Cardiac muscle cell (in vitro differentiated cells and primary cell): ENCODE measurements at places on chromosomes 13 and 19.

GRCh38 chr19:55384131-55384919 is at the start of gene TMEM238:
TMEM238 (minus strand) TSS chr19:55384292; CDS start chr19:55384259, 33 bp downstream.
- DNase-seq = no peak
- H3K4me1 ChIP-seq = peaks cover 20% of the 10 kb centered on the region
- H3K27me3 ChIP-seq = no peaks in the 10 kb centered on the region
- H3K4me3 ChIP-seq = peak within 1 kb of the TSS; percentile 89

DNA sequence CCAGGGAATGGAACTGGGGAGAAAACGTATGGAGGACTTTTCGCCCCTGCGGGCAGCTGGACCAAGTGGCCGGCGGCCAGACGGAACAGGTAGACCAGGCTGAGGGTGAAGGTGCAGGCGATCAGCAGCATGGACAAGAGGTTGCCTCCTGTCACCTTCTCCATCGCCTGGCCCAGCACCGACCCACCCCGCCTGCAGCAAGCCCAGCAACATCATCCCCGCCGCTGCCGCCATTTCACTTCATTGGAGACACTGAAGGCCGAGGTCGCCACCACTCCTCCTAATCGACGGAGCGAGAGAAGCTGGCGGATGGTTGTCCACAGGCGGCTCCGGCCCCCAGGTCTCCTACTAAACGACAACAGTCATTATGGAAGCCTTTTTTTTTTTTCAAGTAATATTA is 5.0 kb upstream of the SLC46A3 start:
- H3K4me1 ChIP-seq = peaks cover 6% of the 10 kb centered on the region
- H3K27ac ChIP-seq = no peak overlapping the region
- H3K36me3 ChIP-seq = no peaks in the 10 kb centered on the region
- H3K4me3 ChIP-seq = no peak overlapping the region
- no peaks in the 10 kb centered on the region for H3K27me3 ChIP-seq

- DNase-seq = no peak
- no peak overlapping the region for H3K4me3 ChIP-seq
- H3K36me3 ChIP-seq = no peaks in the 10 kb centered on the region
- no peaks in the 10 kb centered on the region for H3K27me3 ChIP-seq
Observed at GRCh38 chr13:21917086-21918015, 246.5 kb downstream of the FGF9 start.

DNA sequence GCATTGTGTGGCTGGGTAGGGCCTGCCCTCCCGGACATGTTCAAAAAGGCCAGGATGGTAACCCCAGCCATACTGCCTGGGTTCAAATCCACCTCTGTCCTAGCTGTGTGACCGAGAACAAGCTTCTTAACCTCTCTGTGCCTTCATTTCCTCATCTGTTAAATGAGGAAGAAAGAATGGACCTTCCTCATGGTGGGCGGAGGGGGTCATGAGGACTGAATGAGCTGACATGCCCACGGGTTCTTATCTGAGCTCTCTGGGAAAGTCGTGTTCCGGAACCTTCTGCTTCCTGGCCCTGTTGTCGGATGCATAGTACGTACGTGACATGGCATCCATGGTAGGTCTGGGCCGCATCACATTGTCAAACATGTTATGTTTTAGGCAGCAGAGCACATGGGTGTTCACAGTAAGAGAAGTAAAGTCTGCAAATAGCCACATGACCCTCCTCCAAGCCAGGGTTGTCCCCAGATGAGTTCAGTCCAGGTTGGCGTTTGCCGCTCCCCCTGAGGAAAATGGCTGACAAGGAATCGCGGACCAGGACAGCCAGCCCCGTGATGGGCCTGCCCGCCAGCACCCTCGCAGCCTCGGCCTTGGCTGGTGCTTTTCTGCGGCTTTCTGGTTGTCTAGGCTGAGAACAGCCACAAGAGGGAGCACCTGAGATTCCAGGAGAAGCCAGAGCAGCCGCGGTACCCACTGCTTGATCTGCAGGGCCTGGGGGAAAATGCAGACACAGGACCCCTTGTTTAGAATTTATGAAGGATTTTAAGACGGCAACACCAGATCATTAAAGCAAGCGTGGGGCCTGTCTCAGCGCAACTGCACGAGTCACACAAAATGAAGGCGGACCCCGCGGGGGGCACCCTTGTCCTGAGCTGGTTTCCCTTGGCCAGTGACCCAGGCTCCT is 2.4 kb upstream of the NTN5 start:
- no peak overlapping the region for H3K27ac ChIP-seq
- peak; percentile 86 for DNase-seq
- no peaks in the 10 kb centered on the region for H3K4me1 ChIP-seq
- no peaks in the 10 kb centered on the region for H3K27me3 ChIP-seq
- H3K4me3 ChIP-seq = no peak overlapping the region
- no peaks in the 10 kb centered on the region for H3K36me3 ChIP-seq

GRCh38 chr13:113207460-113207859 is 1.0 kb downstream of the PCID2 start:
- peak overlapping the region; percentile 81 for H3K4me3 ChIP-seq
- H3K36me3 ChIP-seq = peaks cover 3% of the 10 kb centered on the region
- peaks cover 38% of the 10 kb centered on the region for H3K4me1 ChIP-seq
- DNase-seq = no peak
- no peak overlapping the region for H3K27ac ChIP-seq
- no peaks in the 10 kb centered on the region for H3K27me3 ChIP-seq

DNA sequence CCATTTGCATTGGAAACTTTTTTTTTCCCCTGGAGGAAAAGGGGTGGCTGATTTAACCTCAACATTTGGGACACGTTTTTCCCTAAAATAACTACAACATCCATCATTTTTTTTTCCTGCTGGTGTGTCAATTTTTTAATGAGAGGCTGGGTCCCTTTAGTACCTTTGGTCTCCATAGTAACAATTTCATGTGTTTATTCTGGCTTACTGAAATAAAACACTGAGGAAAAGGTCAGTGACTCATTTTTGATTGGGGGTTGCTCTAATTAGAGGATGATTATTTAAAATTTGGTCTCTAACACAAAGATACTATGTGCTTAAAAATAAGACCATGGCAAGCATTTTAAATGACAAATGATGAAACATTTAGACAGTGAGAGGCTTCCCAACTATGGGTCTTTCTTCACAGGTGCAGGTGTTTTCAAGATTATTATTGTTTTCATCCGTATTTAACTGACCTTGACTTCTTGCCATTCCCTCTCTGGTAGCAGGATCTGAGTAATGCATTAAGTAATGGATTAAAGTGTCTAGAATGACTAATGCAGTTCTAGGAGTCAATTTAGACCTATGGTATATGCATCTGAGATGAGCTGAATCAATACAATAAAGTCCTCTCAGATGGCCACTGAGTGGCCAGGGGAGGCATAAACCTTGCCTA is 406.4 kb downstream of the KCNRG start:
- no peaks in the 10 kb centered on the region for H3K27me3 ChIP-seq
- peaks cover 22% of the 10 kb centered on the region for H3K4me1 ChIP-seq
- no peak overlapping the region for H3K27ac ChIP-seq
- H3K4me3 ChIP-seq = no peak overlapping the region
- no peaks in the 10 kb centered on the region for H3K36me3 ChIP-seq
- DNase-seq = no peak

- peak; percentile 10 for DNase-seq
- no peak overlapping the region for H3K27ac ChIP-seq
- H3K4me3 ChIP-seq = no peak overlapping the region
- H3K27me3 ChIP-seq = no peaks in the 10 kb centered on the region
- no peaks in the 10 kb centered on the region for H3K4me1 ChIP-seq
Observed at GRCh38 chr13:38900188-38900587, 90.4 kb downstream of the STOML3 start.

- peaks cover 21% of the 10 kb centered on the region for H3K36me3 ChIP-seq
- no peak for DNase-seq
- no peak overlapping the region for H3K4me3 ChIP-seq
Observed at GRCh38 chr19:13958043-13958442, 5.7 kb downstream of the DCAF15 start.

DNA sequence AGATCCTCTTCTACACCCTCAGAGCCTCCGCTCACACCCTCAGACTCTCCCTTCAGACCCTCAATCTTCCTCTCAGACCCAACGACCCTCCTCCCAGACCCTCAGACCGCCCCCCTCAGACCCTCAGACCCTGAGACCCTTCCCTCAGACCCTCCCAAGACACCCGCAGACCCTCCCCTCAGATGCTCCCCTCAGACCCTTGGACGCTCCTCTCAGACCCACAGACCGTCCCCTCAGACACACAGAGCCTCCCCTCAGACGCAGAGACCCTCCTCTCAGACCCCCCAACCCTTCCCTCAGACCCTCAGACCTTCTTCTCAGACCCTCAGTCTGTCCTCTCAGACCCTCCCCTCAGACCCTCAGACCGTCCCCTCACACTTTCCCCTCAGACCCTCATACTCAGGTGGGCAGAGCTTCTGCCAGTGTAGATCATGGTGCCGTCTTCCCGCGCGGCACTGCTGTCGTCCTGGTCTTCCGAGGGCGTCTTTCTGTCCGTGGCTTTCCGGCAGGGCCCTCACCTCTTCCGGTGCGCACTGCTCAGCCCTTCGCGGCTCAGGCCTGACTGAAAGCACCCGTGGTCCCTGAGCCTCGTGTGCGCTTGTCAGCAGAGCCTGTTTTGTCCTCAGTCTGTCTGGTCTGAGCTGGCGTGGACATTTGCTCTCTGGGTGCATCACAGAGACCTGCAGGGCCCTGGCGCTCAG is 18.9 kb upstream of the TFDP1 start:
- peaks cover 13% of the 10 kb centered on the region for H3K27me3 ChIP-seq
- no peak for DNase-seq
- H3K36me3 ChIP-seq = no peaks in the 10 kb centered on the region
- no peak overlapping the region for H3K4me3 ChIP-seq
- no peak overlapping the region for H3K27ac ChIP-seq
- H3K4me1 ChIP-seq = no peaks in the 10 kb centered on the region

DNA sequence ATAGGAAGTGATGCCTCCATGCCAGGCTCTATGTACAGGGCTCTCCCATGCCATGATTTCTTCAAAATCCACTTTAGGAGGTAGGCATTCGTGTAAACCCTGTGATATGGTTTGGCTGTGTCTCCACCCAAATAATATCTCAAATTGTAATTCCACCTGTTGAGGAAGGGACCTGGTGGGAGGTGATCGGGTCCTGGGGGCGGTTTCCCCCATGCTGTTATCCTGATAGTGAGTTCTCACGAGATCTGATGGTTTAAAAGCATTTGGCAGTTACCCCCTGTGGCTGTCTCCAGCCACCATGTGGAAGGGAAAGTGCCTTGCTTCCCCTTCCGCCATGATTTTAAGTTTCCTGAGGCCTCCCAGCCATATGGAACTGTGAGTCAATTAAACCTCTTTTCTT is 8.1 kb downstream of the SARS2 start:
- no peak for DNase-seq
- H3K27me3 ChIP-seq = no peaks in the 10 kb centered on the region
- H3K4me1 ChIP-seq = no peaks in the 10 kb centered on the region
- no peak overlapping the region for H3K27ac ChIP-seq
- H3K36me3 ChIP-seq = peaks cover 17% of the 10 kb centered on the region

DNA sequence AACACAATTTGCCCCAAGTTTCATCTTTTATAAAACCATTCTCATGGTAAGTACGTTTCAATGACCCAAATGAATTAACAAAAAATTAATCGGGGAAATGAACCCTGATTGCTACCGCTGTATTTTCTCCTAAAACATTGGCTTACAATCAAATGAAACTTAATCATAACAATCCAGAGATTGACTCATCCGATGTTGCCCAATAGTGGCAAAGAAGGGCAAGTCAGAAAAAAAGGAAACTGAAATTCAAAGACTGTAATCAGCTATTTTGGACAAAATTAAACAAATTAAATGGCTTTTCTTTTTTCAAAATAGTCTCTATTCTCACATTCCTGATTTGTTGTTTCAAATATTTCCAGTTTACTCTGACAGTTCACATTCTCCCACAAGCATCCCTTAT is 3.9 kb upstream of the ACOD1 start:
- no peaks in the 10 kb centered on the region for H3K36me3 ChIP-seq
- peak; percentile 70 for DNase-seq
- no peak overlapping the region for H3K4me3 ChIP-seq
- no peaks in the 10 kb centered on the region for H3K4me1 ChIP-seq

DNA sequence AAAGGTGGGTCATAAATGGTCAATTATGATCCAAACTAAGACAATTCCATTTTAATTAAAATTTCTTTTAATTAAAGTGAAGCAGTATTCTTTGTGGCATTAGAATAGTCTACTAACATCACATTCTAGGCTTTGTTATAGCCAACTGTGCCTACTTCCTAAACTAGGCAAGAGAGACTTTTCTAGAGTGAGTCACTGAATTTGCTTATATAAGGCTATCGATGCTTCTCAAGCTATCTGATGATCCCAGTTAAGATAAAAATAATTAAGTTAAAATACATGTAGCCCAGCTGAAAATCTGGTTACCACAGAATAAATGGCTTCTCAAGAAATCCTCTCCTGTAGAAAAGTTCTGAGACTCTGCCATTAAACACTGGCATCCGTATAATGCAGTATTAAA is 12.5 kb downstream of the ANKRD10 start:
- peaks cover 34% of the 10 kb centered on the region for H3K36me3 ChIP-seq
- H3K27ac ChIP-seq = no peak overlapping the region
- H3K4me1 ChIP-seq = no peaks in the 10 kb centered on the region
- no peak for DNase-seq
- no peak overlapping the region for H3K4me3 ChIP-seq

GRCh38 chr19:917323-918151 is at the start of gene KISS1R:
KISS1R (plus strand) TSS chr19:917333; CDS start chr19:917503, 170 bp downstream.
- peaks cover 54% of the 10 kb centered on the region for H3K27me3 ChIP-seq
- DNase-seq = no peak
- no peak within 1 kb of the TSS for H3K27ac ChIP-seq
- peak within 1 kb of the TSS; percentile 30 for H3K4me3 ChIP-seq
- H3K4me1 ChIP-seq = no peaks in the 10 kb centered on the region

DNA sequence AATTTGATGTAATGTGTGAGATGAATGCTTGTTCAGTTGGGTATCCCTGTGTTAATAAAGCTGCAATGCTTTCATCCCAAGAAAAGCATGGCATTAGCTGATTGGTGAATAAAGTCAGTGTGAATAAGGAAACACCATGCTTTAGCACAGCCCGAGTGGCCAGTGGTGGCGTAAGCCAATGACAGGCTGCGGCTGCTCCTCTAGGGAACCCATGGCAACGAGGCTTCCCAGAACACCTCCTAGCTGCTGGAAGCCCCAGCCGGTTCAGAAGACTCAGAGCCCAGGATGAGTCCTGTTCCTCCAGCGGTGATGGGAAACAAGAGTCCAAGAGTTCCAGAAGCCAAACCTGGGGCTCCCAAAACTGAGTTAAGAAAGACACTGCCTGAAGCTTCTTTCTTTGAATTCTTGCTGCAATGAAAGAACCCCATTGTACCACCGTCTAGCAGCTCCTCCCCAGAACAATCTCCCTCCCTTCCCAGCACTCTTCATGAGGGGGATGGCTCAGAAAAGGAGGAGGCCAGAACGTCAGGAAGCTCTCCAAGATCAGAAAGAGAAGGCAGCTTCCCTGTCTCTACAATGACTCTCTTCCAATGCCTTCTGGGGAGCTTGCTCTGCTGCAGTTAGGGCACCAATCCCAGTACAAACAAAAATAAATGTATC is 58.2 kb downstream of the TSHZ3 start:
- H3K27ac ChIP-seq = no peak overlapping the region
- no peaks in the 10 kb centered on the region for H3K4me1 ChIP-seq
- no peak for DNase-seq

- H3K27ac ChIP-seq = no peak overlapping the region
- no peaks in the 10 kb centered on the region for H3K4me1 ChIP-seq
- peaks cover 13% of the 10 kb centered on the region for H3K36me3 ChIP-seq
- no peak overlapping the region for H3K4me3 ChIP-seq
- no peak for DNase-seq
- no peaks in the 10 kb centered on the region for H3K27me3 ChIP-seq
Observed at GRCh38 chr19:4503132-4503824, 15.0 kb downstream of the PLIN4 start.
